Cortex of kidney (tissue), 1 donor: ENCODE measurements at places on chromosomes 7 and 10.

- no peak for DNase-seq
Measured at GRCh38 chr10:60664859-60665258, 113.4 kb upstream of the CDK1 start.

DNA sequence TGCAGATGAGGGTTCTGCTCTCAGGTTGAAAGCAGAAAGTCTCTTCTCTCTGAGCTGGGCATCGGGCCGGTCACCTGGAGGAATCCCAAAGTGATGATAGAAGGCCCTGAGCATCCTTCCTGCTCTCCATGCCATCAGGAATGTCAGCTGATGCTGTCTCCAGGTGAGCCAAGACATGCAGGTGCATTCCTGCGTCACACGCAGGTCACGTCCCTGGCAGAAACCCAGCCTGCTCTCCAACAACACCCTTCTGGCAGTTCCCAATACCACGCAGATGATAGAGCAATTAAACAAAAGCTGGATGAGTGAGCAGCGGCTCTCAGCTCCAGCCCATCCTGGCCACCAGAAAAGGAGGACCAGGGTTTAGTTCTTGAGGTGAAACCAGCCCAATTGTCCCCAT lies 6.9 kb upstream of the WIPI2 start:
- DNase-seq = no peak

DNA sequence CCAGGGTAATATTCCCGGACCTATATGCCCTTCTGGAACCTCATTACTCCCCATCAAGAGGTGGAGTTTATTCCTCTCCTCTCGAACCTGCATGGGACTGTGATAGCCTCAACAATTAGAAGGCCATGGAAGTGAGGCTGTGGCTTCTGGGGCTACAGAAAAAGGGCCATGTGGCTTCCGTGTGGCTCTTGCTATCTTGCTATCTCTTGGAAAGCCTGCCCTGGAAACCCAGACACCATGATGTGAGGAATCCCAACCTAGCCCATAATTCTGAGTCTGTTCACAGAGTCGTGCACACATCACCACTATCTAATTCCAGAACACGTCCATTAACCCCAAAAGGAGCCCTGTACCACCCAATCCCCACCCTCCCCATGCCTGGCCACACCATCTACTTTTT lies 20.8 kb upstream of the SH3PXD2A start:
- DNase-seq = no peak

DNA sequence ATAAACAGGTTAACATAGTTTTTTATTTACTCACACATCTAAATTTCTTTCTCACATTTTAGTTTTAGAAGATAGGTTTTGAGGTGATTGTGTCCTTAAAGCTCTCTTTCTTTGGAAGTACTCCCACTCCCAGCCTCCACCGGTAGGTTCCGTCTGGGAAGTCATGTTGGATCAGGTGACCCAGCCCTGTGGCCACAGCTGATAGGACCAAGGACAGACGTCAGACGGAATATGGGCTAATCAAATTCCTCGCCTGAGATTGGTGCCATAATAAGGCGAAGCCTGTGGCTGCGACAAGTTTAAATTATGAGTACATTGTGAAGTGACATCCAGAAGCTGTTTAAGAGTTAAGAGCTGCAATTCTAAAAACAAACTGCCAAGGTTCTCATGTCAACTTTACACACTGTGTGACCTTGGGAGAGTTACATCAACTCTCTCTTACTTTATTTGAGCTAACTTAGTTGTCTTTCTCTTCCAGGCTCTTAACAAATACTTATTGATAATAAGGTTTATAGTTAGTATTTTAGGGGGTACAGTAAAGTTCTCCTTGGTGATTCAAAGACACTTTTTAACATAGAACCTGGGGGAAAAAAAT lies 133.6 kb downstream of the NPY start:
- no peak for DNase-seq

DNA sequence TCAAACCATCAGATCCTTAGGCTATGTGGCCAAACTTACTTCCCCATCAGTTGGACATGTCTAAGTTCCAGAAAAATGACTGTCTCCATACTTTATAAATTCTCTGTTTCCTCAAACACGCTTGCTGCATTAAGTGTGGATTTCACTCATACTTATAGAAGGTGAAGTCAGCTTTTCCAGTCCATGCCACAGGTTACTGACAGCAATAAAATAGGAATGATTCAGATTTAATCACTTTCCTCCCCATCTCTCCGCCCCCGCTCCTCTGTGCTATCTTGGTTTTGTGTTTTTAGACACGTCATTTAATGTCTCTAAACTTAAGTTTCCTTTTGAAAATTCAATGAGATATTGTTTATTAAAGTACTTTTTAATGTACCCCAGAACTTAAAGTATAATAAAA lies 1098.0 kb upstream of the C7orf33 start:
- no peak for DNase-seq

GRCh38 chr10:5497948-5498730 lies 1.2 kb downstream of the CALML5 start:
- no peak for DNase-seq

DNA sequence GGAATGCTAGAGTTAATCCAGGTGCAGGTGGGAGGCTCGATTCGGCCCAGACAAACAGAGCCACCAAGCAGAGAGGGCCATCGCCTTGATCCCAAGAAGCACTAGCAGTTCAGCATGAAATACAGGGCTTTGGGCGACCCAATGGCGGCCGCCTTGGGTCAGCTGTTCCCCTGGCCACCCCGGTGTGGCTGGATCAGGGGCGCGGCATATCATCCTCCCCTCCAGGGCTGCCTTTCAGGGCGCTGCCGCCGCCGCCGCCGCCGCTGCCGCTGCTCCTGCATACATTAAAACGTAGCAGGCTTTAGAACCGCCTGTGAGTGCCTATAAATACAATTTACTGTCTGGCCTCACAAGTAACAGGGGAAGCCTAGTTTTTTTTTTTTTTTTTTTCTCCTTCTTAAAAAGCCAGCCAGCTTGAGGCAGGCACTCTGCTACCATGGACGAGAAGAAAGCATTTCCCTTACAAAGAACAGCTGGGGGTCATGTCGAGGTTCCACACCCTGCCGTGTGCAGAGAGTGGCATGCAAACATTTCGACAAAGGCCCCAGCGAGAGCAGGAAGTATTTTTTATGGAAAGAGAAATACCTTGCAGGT lies 57.7 kb upstream of the EFCAB10 start:
- no peak for DNase-seq

DNA sequence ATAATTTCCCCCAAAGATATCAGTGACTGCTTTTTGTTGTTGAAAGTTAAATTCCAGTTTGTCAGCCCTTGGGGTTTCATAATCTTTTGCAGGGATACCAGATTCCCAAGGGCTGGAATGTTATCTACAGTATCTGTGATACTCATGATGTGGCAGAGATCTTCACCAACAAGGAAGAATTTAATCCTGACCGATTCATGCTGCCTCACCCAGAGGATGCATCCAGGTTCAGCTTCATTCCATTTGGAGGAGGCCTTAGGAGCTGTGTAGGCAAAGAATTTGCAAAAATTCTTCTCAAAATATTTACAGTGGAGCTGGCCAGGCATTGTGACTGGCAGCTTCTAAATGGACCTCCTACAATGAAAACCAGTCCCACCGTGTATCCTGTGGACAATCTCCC lies 3.2 kb downstream of the CYP26A1 start:
- DNase-seq = no peak

GRCh38 chr10:95485056-95485844 lies 75.9 kb downstream of the SORBS1 start:
- DNase-seq = no peak

- DNase-seq = no peak
Measured at GRCh38 chr7:137757146-137757925, 89.4 kb downstream of the DGKI start.

GRCh38 chr10:4443419-4443818 lies 382.6 kb upstream of the AKR1E2 start:
- no peak for DNase-seq

DNA sequence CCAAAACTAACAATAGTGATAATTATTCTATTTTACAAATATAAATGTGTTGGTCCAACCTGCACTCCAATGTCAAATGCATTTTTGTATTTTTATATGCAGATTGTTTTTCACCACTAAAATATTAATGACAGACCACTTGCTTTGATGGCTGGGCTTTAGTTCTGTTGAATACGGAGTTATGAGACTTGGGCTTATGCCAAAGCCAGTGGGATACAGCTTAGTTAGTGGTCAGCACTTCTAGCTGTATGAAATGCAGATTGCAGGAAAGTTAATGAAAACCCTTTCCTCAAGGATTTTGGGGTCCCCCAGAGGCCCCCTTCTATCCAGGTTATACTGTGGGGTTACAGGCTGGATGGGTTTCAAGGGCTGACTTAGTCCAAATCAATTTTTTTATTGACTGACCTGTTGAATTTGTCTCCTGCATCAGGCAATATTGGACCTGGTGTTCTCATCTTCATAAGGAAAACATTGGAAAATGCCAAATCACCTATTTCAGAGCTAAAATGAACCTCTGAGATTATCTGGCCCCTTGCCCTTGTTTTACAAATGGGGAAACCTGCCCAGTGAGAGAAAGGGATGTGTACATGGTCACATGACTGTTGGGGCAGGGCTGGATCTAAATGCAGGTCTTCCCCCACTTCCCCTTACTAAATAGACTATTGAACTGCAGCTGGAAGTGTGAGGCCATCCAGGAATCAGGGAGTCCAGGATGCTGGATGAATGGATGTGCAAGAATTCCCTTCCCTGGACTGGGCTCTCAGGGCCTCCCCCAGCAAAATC lies 1085.3 kb downstream of the KCNMA1 start:
- no peak for DNase-seq

DNA sequence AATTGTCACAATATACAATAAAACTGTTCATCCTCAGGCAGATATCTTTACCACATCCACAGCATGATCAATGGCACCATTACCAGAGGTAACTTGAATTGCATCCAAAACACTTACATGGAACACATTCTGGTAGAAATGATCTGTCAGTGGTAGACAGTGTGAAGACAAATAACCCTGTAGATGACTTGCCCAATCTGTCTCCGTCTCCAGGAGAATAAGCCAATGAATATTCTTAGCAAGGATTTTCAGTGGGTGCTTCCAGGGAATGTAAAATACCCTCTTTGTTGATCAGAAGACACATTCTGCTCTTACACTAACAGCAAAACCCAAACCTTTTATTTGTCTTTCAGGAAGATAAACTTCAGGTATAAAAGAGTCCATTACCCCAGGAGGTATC lies 43.8 kb downstream of the VWC2 start:
- DNase-seq = no peak

DNA sequence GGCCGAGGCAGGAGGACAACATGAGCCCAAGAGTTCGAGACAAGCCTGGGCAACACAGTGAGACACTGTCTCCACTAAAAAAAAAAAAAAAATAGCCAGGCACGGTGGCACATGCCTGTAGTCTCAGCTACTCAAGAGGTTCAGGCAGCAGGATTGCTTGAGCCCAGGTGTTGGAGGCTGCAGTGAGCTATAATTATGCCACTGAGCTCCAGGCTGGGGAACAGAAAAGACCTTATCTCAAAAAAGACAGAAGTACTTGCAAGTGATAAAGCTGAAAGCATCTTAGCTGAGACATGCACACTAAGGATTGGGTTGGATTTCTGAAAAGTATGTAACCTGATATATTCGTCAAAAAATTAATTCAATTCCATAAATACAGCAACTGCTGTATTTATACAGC lies 68.4 kb downstream of the PPP1R3C start:
- DNase-seq = no peak

DNA sequence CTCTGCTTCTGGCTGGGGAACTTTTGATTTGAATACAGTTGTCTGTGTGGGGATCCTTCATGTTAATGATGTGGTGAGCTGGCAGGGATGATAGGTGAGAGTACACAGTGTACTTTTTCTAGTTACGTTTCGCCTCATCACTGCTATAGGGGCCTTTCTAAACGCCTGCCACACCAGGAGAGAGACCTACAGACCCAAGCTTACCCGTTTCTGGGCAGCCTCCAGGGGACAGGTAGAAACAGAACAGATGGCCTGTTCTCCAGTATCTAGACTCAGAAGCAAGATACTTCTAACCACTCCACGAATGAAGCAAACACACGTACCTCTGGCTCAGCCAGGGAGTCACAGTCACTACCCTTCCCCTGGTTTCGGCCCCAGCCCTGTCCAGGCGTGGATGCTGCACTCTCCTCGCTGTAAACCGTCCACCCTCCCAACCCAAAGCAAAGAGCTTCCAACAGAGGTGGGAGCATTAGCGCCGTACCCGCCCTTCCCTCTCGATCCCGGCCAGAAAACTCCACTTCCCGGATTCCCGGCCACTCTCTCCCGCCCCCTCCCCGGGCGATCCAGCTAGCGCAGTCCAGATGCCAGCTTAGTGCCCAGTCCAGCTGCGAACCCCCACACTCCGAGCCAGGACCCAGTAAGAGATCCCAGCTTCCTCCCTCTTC lies 1.2 kb downstream of the CCDC6 start:
- no peak for DNase-seq

DNA sequence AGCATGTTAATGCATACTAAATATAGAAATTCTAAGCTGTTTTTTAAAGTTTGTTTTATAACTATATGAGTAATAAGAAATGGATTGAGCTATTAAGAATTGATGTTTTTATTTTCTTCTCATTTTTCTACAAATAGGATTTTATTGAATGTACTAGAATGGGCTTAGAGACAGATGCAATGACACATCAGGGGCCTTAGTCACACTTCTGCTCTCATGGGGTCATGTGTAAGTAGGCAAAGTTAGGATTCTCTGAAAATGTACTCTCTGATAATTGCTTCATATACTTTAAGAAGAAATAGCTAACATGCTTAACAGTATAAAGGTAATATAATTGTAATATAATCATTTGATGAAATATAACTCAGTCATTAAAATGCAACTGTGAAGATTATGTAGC lies 154.6 kb downstream of the ZNF438 start:
- DNase-seq = no peak

DNA sequence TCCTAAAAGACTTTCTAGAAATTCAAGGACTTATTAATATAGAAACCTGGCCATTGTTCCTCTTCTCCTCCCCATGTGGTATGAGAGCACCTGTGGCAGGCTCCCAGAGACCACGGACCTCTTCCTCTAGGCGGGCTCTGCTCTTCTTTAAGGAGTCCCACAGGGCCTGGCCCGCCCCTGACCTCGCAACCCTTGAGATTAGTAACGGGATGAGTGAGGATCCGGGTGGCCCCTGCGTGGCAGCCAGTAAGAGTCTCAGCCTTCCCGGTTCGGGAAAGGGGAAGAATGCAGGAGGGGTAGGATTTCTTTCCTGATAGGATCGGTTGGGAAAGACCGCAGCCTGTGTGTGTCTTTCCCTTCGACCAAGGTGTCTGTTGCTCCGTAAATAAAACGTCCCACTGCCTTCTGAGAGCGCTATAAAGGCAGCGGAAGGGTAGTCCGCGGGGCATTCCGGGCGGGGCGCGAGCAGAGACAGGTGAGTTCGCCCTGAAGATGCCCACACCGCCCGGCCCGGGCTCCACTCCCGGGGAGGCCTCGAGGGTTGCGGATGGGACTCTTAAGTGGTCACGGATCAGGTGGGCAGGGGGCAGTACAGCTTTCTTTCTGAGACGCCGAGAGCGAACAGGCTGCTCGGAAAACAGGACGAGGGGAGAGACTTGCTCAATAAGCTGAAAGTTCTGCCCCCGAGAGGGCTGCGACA lies at the start of gene SLC26A4:
TSS of gene SLC26A4 (plus strand) at position 448 of the 700 bp plus-strand sequence. CDS start 814 bp downstream, outside the sequence.
- DNase-seq = no peak

DNA sequence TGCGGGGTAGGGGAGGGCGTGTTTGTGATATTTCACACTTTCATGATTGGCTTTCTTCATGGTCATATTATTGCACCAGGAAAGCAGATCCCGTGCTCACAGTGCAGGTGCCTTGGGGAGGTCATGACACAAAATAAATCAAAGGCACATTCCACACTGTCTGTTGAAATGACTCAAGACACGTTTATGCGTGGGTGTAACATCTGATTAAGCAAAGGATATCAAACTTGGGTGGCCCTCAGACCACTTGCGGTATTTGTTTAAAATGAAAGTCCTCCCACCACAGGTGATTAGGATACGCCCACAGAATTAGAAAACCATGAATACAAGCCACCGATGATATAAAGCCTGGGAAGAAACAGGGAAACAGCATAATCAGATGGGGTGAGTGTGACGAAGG lies 51.1 kb downstream of the SVIL start:
- no peak for DNase-seq
